Activated T-helper 2 cell treated with anti-CD3 and anti-CD28 coated beads, Interferon-gamma antibody, Interleukin-2, Interleukin-4, amounts not matched to agents 10 μg/mL and 5 μg/mL and 100 μg/mL, durations not matched to agents 14 hours and 24 hours and 36 hours (primary cell): ENCODE measurements at places on chromosomes 3 and 15. TPM values are rescaled to one million over a fixed set of nuclear protein-coding genes. Genes with fewer than 3 reads are reported as not detected.

GRCh38 chr3:86951322-86951721 is 39.6 kb downstream of the VGLL3 start:
- no peak for DNase-seq
- H3K27me3 ChIP-seq, result no peaks in the 10 kb centered on the region
- H3K4me1 ChIP-seq, result no peaks in the 10 kb centered on the region

DNA sequence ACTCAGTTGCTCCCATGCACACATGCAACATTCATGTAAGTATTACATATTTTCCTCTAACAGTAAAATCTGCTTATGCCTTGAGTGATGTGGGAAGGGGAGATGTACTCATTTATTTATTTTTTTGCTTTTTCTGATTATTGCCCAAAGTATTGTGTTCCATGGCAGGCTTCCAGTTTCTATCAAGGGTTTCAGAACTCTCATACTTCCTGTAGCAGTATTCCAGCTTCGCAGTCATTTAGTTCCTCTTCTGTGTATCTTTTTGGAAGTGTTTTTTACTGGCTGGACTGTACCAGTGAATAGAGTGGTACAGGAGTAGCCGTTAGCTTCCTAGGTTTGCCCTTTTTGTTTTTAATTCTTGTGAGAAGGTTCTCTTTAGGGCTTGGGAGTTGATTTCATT is 26.9 kb downstream of the RAB11A start:
- H3K27ac ChIP-seq, result no peak overlapping the region
- H3K36me3 ChIP-seq, result peaks cover 47% of the 10 kb centered on the region
- H3K4me1 ChIP-seq, result peaks cover 12% of the 10 kb centered on the region
- H3K27me3 ChIP-seq, result no peaks in the 10 kb centered on the region
- no peak overlapping the region for H3K4me3 ChIP-seq

- H3K36me3 ChIP-seq, result peaks cover 23% of the 10 kb centered on the region
- H3K27ac ChIP-seq, result no peak overlapping the region
- peaks cover 3% of the 10 kb centered on the region for H3K27me3 ChIP-seq
- no peak overlapping the region for H3K4me3 ChIP-seq
- no peak for DNase-seq
These were observed 67.0 kb upstream of the FBN1 start for GRCh38 chr15:48712546-48712945.

GRCh38 chr15:65391732-65392131 is 13.9 kb upstream of the IGDCC3 start:
- no peak for DNase-seq
- H3K4me1 ChIP-seq, result no peaks in the 10 kb centered on the region
- H3K4me3 ChIP-seq, result no peak overlapping the region
- H3K36me3 ChIP-seq, result no peaks in the 10 kb centered on the region
- H3K27ac ChIP-seq, result no peak overlapping the region

DNA sequence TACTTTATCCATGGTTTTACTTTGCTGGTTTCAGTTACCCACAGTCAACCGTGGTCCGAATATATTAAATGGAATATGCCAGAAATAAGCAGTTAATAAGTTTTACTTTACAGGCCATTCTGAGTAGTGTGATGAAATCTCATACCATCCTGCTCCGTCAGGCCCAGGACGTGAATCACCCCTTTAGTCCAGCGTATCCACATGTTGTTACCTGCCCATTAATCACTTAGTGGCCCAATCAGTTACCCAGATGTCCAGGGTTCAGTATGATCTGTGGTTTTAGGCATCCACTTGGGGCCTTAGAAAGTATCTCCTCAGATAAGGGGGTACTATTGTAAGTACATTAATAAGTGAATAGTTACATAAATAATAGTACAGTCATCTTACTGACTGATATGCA is 88.0 kb downstream of the TTBK2 start:
- no peak for DNase-seq
- H3K4me3 ChIP-seq, result no peak overlapping the region
- H3K4me1 ChIP-seq, result no peaks in the 10 kb centered on the region
- H3K27ac ChIP-seq, result no peak overlapping the region
- H3K27me3 ChIP-seq, result no peaks in the 10 kb centered on the region
- no peaks in the 10 kb centered on the region for H3K36me3 ChIP-seq

GRCh38 chr15:81050805-81051204 is 50.1 kb downstream of the TLNRD1 start:
- no peak overlapping the region for H3K4me3 ChIP-seq
- no peak overlapping the region for H3K27ac ChIP-seq
- no peak for DNase-seq
- peaks cover 11% of the 10 kb centered on the region for H3K4me1 ChIP-seq
- H3K27me3 ChIP-seq, result peaks cover 11% of the 10 kb centered on the region

DNA sequence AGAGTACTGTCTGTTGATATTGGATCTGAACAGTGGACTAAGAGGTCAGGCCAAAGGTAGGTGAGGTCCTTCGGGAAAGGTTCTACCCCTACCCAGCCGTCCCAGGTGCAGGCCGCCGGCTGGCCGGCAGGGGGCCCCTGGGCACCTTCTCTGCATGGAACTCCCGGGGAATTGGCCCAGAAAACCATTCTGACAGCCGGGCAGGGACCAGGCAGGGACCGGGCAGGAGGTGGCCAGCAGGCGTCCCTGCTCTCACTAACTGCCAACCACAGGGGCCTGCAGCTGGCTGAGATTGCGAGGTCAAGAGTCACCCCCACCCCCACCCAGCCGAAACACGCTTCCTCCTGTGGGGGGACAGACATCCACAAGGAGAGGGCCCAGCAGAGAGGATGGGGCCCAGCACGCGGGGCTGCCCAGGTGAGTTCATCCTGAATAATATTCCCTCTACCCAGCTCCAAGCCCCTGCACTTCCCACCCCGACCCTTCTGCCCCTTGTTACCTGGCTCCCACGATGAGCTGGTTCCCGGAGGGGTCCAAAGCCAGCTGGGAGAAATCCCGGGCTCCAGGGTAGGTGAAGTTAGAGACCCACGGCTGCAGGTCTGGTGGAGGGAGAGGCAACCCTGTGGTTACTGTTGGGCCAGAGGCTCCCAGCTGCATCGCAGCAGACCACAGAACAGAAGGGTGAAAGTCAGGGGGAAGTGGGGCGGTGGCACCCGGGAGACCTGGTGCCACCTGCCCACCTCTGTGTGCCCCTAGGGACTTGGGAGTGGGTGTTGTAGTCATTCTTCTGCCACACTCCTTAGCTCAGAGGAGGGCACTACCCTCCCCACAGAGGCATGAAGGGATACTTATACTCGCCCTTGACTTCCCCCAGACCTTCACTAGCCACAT is 84.4 kb downstream of the SEMA5B start:
- H3K27me3 ChIP-seq, result peaks cover 10% of the 10 kb centered on the region
- no peaks in the 10 kb centered on the region for H3K4me1 ChIP-seq
- H3K4me3 ChIP-seq, result no peak overlapping the region

DNA sequence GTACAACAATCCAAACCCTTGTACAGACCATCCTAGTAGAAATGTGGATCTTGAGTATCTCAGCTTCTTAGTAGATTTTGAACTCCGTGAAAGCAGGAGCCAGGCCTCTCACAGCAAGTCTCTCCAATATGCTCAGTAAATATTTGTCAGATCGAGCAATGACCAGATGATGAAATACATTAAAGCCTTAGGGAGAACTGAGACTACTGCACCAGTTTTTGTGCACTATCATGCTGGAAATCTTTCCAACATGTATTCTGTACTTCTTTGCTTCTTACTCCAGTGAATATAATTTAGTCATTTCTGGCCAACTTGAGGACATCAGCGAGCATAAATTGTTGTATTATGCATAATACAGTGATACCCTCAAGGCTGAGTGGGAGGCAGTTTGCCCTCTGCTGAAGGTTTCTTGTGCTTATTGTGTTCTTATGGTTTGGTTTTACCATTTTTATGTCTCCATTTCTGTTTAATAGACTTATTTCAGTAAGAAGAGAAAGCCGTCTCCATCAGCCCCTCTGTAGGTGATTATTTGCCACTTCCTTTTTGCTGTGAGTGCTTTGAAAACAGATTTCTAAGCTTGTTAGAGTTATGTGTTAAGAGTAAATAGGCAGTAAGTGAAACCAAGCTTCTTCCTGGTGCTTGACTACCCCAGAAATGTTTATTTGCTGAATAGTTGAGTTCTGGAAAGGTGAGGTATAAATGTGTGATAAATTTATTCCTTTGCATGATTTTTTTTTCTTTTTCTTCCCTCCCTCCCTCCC is 147.1 kb downstream of the PGPEP1L start:
- no peak overlapping the region for H3K4me3 ChIP-seq
- peaks cover 21% of the 10 kb centered on the region for H3K4me1 ChIP-seq
- no peak for DNase-seq
- H3K27ac ChIP-seq, result peak overlapping the region; percentile 11
- no peaks in the 10 kb centered on the region for H3K27me3 ChIP-seq
- H3K36me3 ChIP-seq, result no peaks in the 10 kb centered on the region

DNA sequence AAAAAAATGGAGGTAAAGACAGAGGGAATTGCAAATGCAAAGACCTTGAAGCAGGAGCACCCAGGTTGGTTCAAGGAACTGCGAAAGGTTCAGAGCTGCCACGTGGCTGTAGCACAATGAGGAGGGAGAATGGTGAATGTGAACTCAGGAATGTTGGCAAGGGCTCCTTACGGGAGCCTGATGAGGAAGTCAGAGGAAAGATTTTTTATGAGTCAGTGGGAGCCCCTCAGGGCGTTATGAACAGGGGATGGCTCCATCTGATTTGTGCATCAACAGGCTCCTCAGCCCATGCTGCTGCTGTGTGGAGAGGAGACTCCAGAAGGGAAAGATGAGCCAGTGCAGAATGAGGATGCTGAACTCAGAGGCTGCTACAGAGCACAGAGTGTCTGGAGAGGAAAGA is 194.4 kb downstream of the ARRDC4 start:
- H3K4me1 ChIP-seq, result peaks cover 14% of the 10 kb centered on the region
- H3K36me3 ChIP-seq, result no peaks in the 10 kb centered on the region
- H3K27me3 ChIP-seq, result peaks cover 47% of the 10 kb centered on the region
- H3K4me3 ChIP-seq, result no peak overlapping the region

- peaks cover 7% of the 10 kb centered on the region for H3K4me1 ChIP-seq
- no peak overlapping the region for H3K27ac ChIP-seq
- H3K36me3 ChIP-seq, result no peaks in the 10 kb centered on the region
- no peak for DNase-seq
These were observed 104.9 kb upstream of the ST8SIA2 start for GRCh38 chr15:92288755-92289154.

GRCh38 chr3:155744010-155744625 is 753 bp downstream of the PLCH1 start:
- H3K4me1 ChIP-seq, result peaks cover 19% of the 10 kb centered on the region
- peak overlapping the region; percentile 64 for H3K4me3 ChIP-seq
- peak; percentile 12 for DNase-seq

DNA sequence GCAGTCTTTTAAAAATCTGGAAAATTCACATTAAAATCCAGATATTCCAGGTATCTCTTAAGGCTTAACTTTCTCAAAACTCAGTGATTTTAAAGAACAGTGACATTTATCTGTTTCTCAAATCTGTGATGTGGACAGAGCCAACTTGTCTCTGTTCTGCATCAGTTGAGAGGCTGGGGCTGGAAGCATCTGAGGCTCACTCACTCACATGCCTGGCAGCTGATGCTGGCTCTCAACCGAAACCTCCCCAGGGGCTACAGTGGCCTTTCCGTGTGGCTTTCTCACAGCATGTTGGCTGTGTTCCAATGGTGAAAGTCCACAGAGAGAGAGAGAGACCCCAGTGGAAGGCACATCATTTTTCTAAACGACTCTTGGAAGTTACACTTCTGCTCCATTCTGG is 53.5 kb downstream of the CEMIP start:
- no peaks in the 10 kb centered on the region for H3K36me3 ChIP-seq
- peaks cover 11% of the 10 kb centered on the region for H3K27me3 ChIP-seq
- no peak overlapping the region for H3K4me3 ChIP-seq

DNA sequence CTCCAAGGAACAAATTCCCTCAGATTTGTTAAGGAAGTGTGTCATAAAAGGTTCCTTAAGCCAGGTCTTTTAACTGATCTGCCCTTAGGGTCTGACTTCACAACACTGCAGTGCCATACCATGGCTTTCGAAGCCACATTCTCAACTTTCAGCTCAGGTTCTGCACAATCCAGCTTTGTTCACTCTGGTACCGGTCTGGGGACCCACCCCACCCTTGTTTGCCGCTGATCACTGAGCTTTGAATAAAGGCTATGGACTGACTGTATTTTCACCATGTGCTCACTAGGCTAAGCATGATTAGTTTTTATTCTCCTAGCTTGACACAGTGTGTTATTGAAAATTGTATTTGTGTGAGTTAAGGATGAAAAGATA is 15.9 kb downstream of the SNX1 start:
- no peak overlapping the region for H3K27ac ChIP-seq
- no peak for DNase-seq
- peaks cover 31% of the 10 kb centered on the region for H3K36me3 ChIP-seq
- H3K4me3 ChIP-seq, result no peak overlapping the region
- peaks cover 17% of the 10 kb centered on the region for H3K4me1 ChIP-seq

- no peaks in the 10 kb centered on the region for H3K36me3 ChIP-seq
- H3K27me3 ChIP-seq, result peaks cover 25% of the 10 kb centered on the region
- no peaks in the 10 kb centered on the region for H3K4me1 ChIP-seq
- no peak overlapping the region for H3K27ac ChIP-seq
These were observed 80.8 kb upstream of the EPHB3 start for GRCh38 chr3:184480831-184481230.

GRCh38 chr15:63054281-63054683 is 11.7 kb downstream of the TPM1 start:
- peaks cover 11% of the 10 kb centered on the region for H3K27me3 ChIP-seq
- no peaks in the 10 kb centered on the region for H3K36me3 ChIP-seq
- H3K4me1 ChIP-seq, result peaks cover 6% of the 10 kb centered on the region
- H3K27ac ChIP-seq, result no peak overlapping the region
- no peak overlapping the region for H3K4me3 ChIP-seq
- DNase-seq, result no peak

- no peak overlapping the region for H3K4me3 ChIP-seq
- peaks cover 39% of the 10 kb centered on the region for H3K27me3 ChIP-seq
- no peak for DNase-seq
- H3K4me1 ChIP-seq, result peaks cover 11% of the 10 kb centered on the region
These were observed 1.1 kb downstream of the KCNH8 start for GRCh38 chr3:19149368-19149767.

- H3K36me3 ChIP-seq, result no peaks in the 10 kb centered on the region
- H3K4me1 ChIP-seq, result no peaks in the 10 kb centered on the region
- no peak for DNase-seq
- no peaks in the 10 kb centered on the region for H3K27me3 ChIP-seq
These were observed 243.2 kb upstream of the VEPH1 start for GRCh38 chr3:157746391-157746790.

GRCh38 chr3:116445311-116445841 is at the start of gene LSAMP:
Gene LSAMP (minus strand): TSS chr3:116445487.
- DNase-seq, result no peak
- no peak within 1 kb of the TSS for H3K27ac ChIP-seq
- no peak within 1 kb of the TSS for H3K4me3 ChIP-seq
- H3K36me3 ChIP-seq, result no peaks in the 10 kb centered on the region
- H3K4me1 ChIP-seq, result no peaks in the 10 kb centered on the region
- peaks cover 12% of the 10 kb centered on the region for H3K27me3 ChIP-seq

GRCh38 chr3:63092515-63092914 is 185.6 kb upstream of the SYNPR start:
- H3K27me3 ChIP-seq, result no peaks in the 10 kb centered on the region
- H3K4me3 ChIP-seq, result no peak overlapping the region
- H3K36me3 ChIP-seq, result no peaks in the 10 kb centered on the region
- no peaks in the 10 kb centered on the region for H3K4me1 ChIP-seq
- DNase-seq, result no peak

- no peaks in the 10 kb centered on the region for H3K27me3 ChIP-seq
- no peak overlapping the region for H3K4me3 ChIP-seq
- no peak for DNase-seq
- H3K36me3 ChIP-seq, result no peaks in the 10 kb centered on the region
These were observed 522.2 kb downstream of the SOX2 start for GRCh38 chr3:182233957-182234356.

UNC13C gene
- total RNA-seq, result not detected in 2 replicates

CSPG4 gene
- 0.02 TPM in 1 of 2 replicates, not detected in the other for total RNA-seq

SAMMSON gene
- not detected in 2 replicates for total RNA-seq

EFHB gene
- 0.94 TPM in 1 of 2 replicates, not detected in the other for total RNA-seq

SPG11 gene
- total RNA-seq, result 71.2 and 75.8 TPM in 2 replicates

MORC1 gene
- not detected in 2 replicates for total RNA-seq

CFAP161 gene
- total RNA-seq, result not detected in 2 replicates

CATSPER2 gene
- 8.3 and 9.8 TPM in 2 replicates for total RNA-seq
